Thyroid gland (tissue), 4 donors: ENCODE measurements at places on chromosomes 4 and X. TPM values are rescaled to one million over a fixed set of nuclear protein-coding genes. Genes with fewer than 3 reads are reported as not detected.
A peak's percentile ranks its signal among the peaks of the same experiment; 100 is the strongest.

DNA sequence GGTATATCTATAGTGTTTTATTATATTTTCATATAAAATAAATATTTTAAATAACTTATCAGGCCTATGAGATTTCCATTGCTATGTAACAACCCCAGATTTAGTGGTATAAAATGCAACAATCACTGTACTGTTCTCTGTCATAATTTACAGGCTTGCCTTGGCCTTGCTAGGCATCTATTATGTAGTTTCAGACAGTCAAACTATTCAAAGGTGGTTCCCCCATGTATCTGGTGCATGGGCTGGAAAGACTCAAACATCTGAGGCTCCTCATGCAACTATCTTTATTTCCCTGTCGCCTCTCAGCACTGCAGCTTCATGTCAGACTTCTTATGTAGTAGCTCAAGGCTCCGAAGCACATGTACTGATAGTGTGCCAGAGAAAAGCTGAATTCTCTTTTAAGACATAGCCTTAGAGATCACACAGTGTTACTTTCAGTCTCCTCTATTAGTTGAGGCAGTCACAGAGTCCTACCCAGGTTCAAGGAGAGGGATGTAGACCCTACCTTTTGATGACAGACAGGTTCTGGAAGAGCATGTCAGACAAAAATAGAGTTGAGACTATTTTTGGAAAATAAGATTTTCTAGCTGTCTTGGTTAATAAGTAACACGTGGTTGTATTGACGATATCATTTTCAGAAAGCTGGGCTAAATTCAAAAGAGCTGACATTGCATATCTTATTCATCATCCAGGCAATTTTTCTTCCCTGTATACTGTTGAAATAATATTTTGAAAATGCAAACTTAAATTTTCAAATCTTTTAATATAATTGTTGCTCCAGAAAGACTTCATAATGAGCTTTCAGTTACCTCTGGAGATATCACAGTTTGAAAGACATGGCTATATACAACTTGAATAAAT lies 19.4 kb downstream of the MTTP start:
- no peak for DNase-seq

Gene CT45A5
- total RNA-seq, result not detected

Gene AR
- 12.4 TPM for total RNA-seq

DNA sequence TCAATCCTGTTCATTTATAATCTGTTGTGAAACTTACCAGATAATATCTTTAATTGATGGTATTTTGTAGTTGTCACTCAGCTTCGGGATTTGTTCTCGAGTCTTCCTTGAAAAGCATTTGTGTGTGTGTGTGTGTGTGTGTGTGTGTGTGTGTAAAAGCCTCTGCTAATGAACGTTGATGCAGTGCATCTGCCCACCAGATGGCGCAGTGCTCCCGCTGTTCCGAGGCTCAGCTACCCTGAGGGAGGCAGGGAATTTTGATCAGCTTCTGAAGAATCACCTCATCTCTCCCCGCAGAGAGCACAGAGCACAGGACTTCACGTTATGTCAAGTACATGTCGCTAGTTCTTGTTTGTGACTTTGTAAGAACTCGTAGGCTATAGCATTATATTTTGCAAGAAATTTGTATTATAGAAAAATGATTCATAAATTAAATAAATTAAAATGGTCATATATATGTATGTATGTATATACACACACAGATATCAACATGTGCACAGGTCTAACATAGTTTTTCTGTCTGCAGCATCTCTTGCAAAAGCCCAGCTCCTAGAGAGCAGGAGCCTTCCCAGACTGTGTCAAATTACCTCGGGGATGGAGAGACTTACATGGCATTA lies 316.7 kb upstream of the IGFBP7 start:
- peak; percentile 69 for DNase-seq

DNA sequence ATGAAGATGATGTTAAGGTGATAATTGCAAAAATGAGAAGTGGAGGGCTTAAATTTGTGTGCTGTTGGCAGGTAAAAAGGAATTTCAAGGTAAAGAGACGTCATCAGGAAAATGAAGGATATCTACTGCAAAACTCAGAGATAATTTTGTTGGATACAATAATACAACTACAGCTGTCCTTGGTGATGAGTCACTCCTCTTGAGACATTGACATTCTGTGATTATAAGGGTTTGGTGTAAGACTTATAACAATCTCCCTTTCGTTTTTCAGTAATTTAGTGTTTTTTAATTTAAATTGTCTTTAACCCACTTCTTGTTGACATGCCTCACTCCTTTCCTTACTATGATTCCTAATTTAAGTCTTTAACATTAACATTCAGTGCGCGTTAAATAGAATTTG lies 1074.1 kb upstream of the SLIT2 start:
- no peak for DNase-seq

- no peak for DNase-seq
Measured at GRCh38 chrX:21837056-21837455, 2.4 kb upstream of the MBTPS2 start.

Gene NAP1L2
- 5.6 TPM for total RNA-seq

Gene SHOX
- not detected for total RNA-seq

GRCh38 chrX:130637591-130637990 lies 235.8 kb downstream of the RBMX2 start:
- DNase-seq, result no peak

Gene SLC9A7
- total RNA-seq, result 18.4 TPM

Gene CFAP47
- 5.3 TPM for total RNA-seq

DNA sequence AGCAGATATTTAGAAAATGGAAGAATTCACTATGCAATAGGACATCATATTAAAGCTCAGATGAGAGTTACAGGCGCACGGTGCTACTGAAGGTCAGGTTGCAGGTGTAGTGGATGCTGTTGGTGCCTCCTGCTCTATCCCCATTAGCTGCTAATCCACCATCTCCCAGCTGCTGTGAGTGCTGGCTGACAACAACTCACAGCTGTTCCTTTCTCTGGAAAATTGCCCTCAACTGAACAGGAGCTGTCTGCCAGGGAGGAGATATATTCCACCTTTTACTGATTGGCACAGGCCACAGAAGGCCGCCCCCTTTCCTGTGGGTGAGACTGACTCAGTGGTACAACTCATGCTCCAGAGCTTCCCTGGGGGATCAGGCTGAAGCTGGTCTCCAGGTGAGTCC lies 48.7 kb downstream of the UCHL1 start:
- DNase-seq, result no peak

Gene PROM1
- 2.0 TPM for total RNA-seq

DNA sequence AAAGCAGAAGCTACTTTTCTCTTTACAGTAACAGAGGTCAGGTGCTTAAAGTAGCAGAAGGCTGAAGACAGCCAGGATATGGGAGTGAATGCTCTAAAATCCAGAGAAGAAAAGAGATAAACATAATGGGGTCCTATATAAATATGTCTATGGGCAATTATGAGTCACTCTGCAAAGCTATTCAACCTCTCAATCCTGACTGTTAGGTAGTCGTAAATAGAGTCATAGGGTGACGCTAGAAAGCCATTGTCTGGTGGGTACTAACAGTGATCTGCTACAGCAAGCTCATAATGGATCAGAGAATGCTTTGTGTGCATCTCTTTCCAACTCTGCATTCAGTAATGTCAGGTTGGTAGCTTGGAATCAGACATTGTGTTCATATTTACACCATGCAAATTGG lies 53.5 kb upstream of the PDE5A start:
- DNase-seq, result no peak

Gene AKAP14
- total RNA-seq, result not detected

- DNase-seq, result no peak
Measured at GRCh38 chr4:105060628-105061027, 86.0 kb upstream of the TET2 start.

Gene DRD5
- total RNA-seq, result not detected

Gene FAM114A1
- total RNA-seq, result 109 TPM

DNA sequence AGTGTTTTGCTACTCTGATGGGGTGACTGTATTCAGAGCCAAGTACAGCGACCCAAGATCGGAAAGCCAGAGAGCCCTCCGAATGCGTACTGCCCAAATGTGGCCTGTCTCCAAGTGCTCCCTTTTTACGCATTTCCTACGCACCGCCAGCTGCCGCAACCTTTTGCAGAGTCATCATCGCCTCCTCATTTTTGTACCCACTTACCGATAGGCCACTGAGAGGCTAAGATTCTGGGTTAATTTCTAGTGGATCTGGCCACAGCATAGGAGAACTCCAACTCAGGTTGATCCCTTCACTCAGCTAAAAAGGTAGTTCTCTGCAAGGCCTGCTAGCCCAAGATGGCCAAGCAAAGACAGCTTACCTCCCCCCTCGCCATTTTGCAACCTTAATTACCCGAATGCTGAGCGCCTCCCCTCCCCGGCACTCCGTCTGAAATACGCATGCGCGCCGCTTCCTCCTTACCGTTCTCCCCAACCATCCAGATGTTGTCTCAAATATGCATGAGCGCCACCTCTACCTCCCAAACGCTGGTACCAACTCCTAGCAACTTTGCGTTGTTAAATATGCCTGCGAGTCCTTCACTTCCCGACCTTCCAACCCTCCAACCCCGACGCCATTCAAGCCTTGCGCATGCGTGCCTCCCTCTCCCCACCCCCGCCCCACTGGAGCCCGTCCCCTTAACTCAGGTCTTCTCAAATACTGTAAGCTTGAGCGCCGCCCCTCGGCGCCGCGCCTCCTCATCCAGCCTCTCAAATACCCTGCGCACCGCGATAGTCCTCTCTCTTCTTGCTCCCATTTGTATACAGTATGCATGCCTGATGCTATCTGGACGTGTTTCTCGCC lies 11.8 kb upstream of the ZCCHC13 start:
- peak; percentile 87 for DNase-seq

GRCh38 chrX:66622209-66622608 lies 16.7 kb downstream of the EDA2R start:
- DNase-seq, result no peak

DNA sequence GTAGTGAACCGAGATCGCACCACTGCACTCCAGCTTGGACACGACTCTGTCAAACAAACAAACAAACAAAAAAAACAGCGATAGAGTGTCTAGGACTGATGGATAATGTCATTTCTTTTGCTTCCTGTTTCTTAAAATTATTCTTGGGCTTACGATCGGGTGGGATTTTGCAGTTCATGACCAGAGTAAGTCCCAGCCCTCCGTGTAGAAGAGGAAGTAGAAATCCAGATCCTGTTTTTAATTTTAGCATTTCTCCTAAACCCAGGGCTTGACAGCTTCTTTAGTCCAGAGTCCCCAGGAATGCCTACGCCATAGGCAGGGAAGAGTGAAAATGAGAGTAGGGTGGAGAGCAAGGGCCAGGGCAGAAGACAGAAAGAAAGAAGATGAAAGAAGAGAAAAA lies 94.3 kb downstream of the HPRT1 start:
- no peak for DNase-seq

Gene HPGDS
- 0.67 TPM for total RNA-seq

GRCh38 chr4:947491-947971 lies 15.3 kb downstream of the TMEM175 start:
- DNase-seq, result no peak

Gene SEC31A
- 367 TPM for total RNA-seq
